ENCODE measurements at places on chromosomes 7 and 10. TPM values are rescaled to one million over a fixed set of nuclear protein-coding genes. Genes with fewer than 3 reads are reported as not detected.

GRCh38 chr7:234051-234707 lies 41.8 kb downstream of the FAM20C start:
- ATAC-seq = no peak

GRCh38 chr7:154469652-154470051 lies 417.5 kb downstream of the DPP6 start:
- no peak for ATAC-seq

DNA sequence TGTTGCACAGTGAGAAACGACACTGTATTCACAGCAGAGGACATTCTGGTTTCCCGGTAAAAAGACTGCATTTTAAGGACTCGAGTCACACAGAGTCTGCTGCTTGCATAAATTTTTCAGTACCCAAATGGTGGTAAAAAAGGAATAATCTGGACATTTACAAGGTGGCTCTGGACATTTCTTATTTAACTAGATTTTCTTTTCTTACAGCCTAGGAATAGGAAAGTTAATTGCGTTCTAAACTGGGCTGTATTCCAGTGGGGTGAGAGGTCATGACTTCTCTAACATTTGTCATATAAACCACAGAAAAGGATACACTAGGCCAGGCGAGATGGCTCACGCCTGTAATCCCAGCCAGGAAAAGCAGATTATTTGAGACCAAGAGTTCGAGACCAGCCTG lies 237.5 kb upstream of the KLF6 start:
- ATAC-seq = no peak

Gene CALML3
- 19.4 TPM for total RNA-seq

DNA sequence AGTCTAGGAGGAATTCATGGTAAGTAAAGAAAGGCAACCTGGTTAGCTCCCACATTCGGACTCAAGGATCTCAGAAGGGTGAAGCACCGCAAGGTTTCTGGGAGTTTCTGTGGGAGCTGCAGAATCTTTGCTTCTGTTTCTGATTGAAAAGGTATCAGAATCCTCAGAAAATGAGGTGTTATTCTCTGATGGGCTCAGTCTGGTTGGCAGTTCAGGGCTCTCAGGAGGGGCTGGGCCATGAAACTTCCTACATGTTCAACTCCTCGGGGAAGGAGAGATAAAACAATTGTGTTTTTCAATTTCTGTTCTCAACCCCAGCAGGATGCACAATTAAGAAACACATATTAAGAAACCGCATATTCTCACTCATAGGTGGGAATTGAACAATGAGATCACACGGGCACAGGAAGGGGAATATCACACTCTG lies 9.1 kb downstream of the OR2A7 start:
- ATAC-seq = no peak

DNA sequence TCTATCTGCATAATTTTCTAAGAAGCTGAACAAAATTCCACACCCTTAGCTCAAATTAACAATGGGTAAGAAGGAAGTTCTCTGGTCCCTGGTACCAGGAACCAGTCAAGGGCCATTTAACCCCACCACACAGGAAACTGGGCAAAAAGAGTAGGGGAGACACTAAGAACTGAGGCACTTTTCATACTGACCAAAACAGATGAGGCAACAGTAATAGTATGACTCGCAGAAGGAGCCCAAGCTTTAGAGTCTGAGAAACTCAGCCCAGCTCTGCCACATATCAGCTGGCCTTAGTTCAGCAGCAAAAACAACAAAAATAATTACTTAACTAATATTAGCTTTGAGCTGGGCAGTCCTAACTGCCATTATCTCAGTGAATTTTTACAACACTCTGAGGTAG lies 221.2 kb downstream of the FAM107B start:
- ATAC-seq = no peak

DNA sequence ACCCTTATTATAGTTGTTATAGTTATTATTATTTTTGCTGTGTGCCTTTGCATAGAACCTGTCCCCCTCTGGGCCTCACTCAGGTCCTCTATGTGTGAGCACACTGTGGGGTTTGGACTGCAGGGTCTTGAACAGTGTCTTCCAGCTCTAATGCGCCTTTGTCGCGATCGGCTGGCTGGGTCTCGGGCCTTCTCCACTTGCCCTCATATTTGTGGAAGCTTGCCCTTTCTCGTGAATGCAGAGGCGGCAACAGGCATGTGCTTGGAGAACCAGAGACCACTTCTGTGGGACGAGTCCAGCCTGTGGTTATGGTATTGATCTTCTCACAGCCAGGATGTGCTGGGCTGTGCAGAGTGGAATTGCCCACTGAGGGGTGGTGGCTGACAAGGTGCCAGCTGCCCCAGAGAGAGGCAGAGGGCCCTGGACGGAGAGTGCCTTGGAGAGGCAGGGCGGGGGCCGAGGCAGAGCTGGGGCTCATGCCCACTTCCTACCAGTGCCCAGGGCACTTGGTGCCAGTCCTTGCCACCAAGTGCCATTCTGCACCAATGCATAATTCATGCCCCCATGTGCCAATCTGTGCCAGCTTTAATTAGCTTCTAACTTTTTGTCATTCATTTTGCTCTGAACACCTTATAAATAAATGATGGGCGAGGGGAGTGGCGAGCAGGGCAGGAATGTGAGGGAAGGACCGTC lies 6.8 kb upstream of the CDH23 start:
- no peak for ATAC-seq

DNA sequence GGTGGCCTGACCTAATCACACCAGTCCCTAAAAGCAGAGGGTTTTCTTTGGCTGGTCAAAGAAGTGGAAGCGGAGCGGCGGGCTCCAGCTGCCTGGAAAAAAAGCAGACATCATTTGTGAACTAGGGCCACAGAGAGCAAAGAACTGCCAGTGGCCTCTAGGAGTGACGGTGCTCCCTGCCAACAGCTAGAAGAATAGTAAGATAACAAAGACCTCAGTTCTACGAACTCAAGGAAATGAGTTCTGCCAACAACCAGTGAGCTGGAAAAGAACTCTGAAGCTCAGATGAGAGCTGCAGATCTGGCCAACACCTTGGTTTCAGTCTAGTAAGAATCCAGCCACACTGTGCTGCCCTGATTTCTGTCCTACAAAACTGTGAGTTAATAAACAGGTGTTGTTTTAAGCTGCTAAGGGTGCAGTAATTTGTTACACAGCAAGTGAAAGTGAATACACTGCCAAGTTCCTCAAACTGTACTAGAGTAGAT lies 178.0 kb downstream of the SRPK2 start:
- no peak for ATAC-seq

- peak; percentile 31 for ATAC-seq
Observed at GRCh38 chr7:138752518-138753149, 45.2 kb upstream of the TMEM213 start.

Gene SPDYE2
- not detected for total RNA-seq

Gene FAM24A
- not detected for total RNA-seq

DNA sequence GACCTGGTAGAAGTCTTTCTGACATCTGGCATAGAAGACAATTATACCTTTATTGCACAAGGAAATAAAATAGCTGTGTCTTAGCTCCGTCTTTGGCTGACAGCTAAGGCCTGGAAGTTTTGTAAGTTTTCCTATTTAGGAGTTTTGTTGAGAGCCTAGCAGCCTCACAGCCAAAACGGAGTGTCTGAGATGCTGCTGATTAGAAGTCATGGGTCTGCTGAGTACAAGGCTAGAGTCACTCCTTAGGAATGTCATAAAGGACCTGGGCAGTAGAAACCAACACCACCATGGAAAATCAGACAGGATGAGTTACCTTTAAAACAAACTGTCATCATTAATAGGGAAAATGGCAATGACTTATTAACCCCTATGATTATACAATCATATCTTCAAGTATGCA lies 442.5 kb downstream of the KCNMA1 start:
- peak; percentile 94 for ATAC-seq

Gene GRM3
- total RNA-seq = not detected

DNA sequence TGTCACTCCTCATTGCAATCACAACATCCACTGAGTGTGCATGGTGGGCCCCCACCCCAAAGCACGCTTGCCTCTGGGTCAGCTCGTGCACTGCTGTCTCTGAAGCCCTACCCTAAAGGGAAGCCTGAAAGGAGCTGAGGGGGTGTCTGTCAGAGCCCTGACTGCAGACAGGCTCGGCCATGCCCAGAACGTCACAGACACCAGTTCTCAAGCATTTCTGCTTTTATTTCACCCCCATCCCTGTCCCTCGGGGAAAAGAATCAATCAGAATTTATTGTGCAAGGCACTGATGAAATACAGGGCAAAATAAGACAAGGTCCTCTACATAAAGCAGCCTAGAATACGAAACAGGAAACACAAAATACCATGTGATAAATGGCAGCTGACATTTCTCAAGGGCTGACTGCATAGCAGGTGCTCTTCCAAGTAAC lies 231.8 kb downstream of the WDR37 start:
- peak; percentile 52 for ATAC-seq

Gene PTPN20
- 1.5 TPM for total RNA-seq

Gene FGFBP3
- 1.2 TPM for total RNA-seq

DNA sequence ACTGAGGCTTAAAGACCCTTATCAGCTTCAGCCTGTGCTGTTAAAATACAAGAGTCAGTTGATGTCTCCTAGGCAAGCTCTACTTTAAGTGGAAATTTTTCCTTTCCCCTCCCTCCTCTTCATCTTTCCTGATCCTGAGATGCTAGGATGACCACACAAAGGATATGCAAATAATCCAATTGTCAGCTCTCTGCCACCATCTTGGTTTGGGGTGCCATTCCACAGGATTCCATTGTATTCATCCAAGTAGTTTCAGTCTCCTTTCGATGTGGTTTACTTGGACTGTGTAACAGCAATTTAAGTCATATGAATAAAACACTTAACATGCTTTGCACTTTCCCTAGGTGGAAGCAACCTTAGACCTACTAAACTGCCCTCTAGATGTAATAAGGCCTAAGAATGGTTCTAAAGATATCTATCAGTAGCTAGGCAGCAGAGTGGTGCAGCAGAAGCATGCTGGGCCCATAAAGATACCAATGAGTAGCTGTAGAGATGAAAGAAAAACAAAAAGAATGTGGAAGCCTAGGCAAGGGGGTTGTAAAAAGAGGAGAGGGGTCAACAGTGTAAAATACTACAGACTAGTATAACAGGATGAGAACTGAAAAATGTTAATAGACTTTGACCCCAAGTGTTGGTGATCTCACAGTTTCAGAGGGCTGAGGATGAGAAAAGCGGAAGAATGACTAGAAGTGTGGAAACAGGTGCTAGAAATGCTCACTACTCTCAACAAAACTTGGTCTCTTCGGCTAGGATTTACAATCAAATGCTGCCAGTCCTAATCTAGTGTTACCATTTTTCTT lies 2.4 kb upstream of the CFAP69 start:
- no peak for ATAC-seq

Gene UPK3BL1
- total RNA-seq = 24.0 TPM

Gene GJD4
- total RNA-seq = not detected

DNA sequence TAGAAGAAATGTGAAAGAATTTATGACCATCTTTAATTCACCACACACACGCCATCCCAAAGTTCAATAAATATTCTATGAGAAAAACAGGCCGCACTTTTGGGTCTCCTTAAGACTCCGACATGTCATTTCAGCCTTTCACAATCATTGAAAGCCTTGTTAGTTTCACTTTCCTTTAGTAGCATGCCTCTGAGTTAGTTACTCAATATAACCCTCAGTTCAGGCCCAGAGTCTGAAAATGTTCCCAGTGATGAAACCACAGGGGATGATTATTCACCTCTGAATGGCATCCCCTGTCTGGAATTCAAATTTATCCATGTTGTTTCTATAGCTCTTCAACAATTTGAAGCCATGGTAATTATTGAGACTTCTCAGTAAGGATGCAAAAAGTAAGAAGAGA lies 278.1 kb upstream of the NRP1 start:
- peak; percentile 89 for ATAC-seq

GRCh38 chr10:77710081-77710551 lies 72.5 kb upstream of the KCNMA1 start:
- no peak for ATAC-seq

DNA sequence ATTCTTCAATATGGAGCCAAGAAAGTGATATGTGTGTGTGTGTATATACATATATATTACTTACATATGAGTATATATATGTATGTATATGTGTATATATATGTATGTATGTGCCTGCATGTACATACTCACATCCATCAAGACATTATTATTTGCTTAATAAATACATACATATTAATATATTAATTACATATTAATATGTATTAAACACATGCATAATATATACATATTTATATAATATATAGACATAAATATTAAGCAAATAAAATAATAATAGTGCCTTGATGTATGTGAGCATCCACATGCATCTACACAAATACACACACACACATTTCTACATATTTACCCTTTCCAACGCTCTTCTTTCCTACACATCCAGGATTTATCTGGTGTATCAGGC lies 88.7 kb upstream of the KCNMA1 start:
- ATAC-seq = no peak

Gene SPDYE6
- total RNA-seq = not detected

Gene RNF32
- 0.67 TPM for total RNA-seq

DNA sequence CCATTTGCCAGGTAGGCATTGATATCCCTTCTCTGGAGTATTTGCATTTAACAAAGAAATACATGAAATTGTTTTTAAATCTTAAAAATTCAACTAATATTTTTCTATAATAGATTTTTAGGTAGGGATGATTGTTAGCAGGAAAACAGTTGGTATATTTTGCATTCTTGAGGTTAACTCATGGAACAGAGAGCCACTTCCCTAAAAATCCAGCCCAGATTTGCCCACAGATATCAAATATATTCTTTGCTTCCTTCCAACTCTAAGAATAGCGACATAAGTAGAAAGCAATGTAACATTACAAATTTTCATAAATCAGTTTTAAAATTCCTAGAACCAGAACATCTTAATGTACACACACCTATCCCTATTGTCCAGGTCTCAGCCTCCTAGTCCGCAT lies 45.0 kb upstream of the ANLN start:
- no peak for ATAC-seq

Gene CPA2
- total RNA-seq = not detected

Gene CPED1
- 35.1 TPM for total RNA-seq

Gene TMEM168
- total RNA-seq = 15.6 TPM

DNA sequence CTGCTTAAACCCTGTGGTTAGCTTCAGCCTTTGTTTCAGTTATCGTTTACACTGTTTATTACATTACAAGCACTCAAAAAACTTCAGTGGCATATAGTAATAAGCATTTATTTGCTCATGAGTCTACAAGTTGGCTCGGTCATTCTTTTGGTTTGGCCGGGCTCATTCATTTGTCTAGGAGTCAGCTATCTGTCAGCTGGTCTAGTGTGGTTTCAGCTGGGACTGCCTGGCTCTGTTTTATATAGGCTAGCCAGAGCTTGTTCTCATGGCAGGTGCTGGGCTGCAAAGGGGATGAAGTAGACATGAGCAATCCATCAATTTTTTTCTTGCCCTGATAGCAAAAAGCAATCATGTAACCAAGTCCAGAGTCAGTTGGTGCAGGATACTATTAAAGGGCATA lies 103.6 kb downstream of the MKLN1 start:
- ATAC-seq = no peak

DNA sequence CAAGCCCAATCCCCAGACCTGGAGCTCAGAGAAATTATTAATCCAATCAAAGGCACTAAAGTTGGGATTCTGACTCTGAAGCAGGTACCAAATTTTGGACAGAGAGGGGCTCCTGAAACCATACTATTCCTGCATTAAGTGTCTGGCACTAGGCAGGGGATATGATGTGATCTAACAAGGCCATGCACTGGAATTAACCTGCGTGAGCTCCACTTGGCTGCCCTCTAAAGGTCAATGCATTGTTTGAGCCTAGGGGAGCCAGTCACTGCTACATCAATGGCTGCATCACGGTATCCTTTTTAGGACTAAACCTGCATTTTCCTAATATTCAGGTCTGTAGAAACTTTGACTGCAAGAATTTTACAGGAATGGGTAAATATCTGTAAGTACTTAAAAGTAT lies 42.1 kb downstream of the ST8SIA6 start:
- ATAC-seq = no peak
